Parietal lobe (tissue), 2 donors: ENCODE measurements at places on chromosomes 4 and X. TPM values are rescaled to one million over a fixed set of nuclear protein-coding genes. Genes with fewer than 3 reads are reported as not detected.

The SHROOM3 gene
- 32.9 TPM for total RNA-seq

The RPS6KA6 gene
- 30.0 TPM for total RNA-seq

The CBLL2 gene
- total RNA-seq = not detected

The PFKFB1 gene
- total RNA-seq = 0.31 TPM

The TLR2 gene
- total RNA-seq = 0.63 TPM

The AREG gene
- total RNA-seq = not detected

The EPHA5 gene
- 157 TPM for total RNA-seq

The BEX2 gene
- total RNA-seq = 111 TPM

The PSAPL1 gene
- not detected for total RNA-seq

The GAGE12D gene
- total RNA-seq = not detected

The TEX13B gene
- total RNA-seq = not detected

The DCAF12L1 gene
- 0.63 TPM for total RNA-seq

The IBSP gene
- not detected for total RNA-seq

The RNF212 gene
- 4.4 TPM for total RNA-seq

The SAGE1 gene
- not detected for total RNA-seq

The ZNF630 gene
- total RNA-seq = 8.8 TPM

The HPRT1 gene
- 21.3 TPM for total RNA-seq

The RRH gene
- total RNA-seq = 0.31 TPM

The KDM6A gene
- 47.0 TPM for total RNA-seq

The ARL9 gene
- 3.8 TPM for total RNA-seq

The G6PD gene
- total RNA-seq = 32.9 TPM

The CC2D2A gene
- 39.4 TPM for total RNA-seq

The F8 gene
- total RNA-seq = 5.6 TPM

The STARD8 gene
- total RNA-seq = 2.2 TPM

The ITM2A gene
- 39.1 TPM for total RNA-seq

The GPR50 gene
- not detected for total RNA-seq

The ZRSR2 gene
- total RNA-seq = 9.7 TPM

The TIMP1 gene
- total RNA-seq = 4.4 TPM

The BGN gene
- total RNA-seq = 4.7 TPM

The RASSF6 gene
- not detected for total RNA-seq

The SEL1L3 gene
- 155 TPM for total RNA-seq

The STS gene
- total RNA-seq = 6.3 TPM

The TAF7L gene
- 0.31 TPM for total RNA-seq

The TMPRSS11D gene
- not detected for total RNA-seq

The RAB39B gene
- total RNA-seq = 27.2 TPM

The ENOX2 gene
- total RNA-seq = 3.8 TPM

The HNRNPH2 gene
- 68.2 TPM for total RNA-seq

The POU4F2 gene
- total RNA-seq = not detected

The SSX2B gene
- not detected for total RNA-seq

The NUDT10 gene
- total RNA-seq = 36.3 TPM

The TRAM1L1 gene
- 21.6 TPM for total RNA-seq

The NAP1L2 gene
- 19.7 TPM for total RNA-seq

The MAGEA11 gene
- not detected for total RNA-seq

The FGG gene
- total RNA-seq = 0.63 TPM

The GAGE12E gene
- total RNA-seq = not detected

The POLA1 gene
- 41.3 TPM for total RNA-seq

The TRMT2B gene
- total RNA-seq = 9.7 TPM

The GC gene
- not detected for total RNA-seq

The TRIM61 gene
- total RNA-seq = 1.6 TPM

The SOWAHD gene
- 0.31 TPM for total RNA-seq

The HPGD gene
- 2.8 TPM for total RNA-seq

The MECP2 gene
- 65.7 TPM for total RNA-seq

The TCEAL7 gene
- total RNA-seq = 41.0 TPM

The PROM1 gene
- total RNA-seq = 91.1 TPM

The RBMXL3 gene
- not detected for total RNA-seq
